ENCODE measurements at places on chromosomes 5 and 9.

DNA sequence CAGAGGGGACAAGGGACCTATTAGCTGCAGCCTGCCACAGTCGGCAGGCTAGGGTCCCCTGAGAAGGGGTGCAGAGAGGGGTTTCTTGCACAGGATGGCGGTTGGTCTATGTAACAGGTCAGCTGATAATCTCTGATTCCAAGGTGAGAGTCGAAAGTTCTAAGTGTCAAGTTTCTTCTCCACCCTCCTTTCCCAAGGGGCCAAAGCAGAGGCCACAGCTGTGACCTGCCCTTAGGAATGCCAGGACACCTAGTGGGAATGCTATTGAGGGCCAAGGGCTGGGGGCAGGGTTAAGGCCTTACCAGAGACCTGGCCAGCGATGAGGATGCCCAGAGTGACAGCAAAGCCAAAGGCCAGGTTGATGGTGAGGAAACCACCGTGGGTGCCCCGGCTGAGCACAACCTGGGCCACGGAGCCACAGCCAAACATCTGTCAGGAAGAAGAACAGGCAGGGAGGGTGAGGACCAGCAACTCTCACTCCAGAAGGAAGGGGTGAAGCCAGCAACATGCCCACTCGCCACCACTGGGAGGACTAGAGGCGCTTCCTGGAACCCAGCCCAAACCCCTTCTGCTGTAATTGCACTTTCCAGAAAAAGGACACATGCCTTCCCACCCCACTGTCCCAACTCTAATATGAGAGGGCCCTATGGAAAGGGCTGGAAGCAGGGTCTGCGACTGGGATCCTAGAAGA, 3.8 kb downstream of the AQP3 start:
- no peak for DNase-seq

- no peak for DNase-seq
Measured at GRCh38 chr5:73278693-73279092, 105.7 kb downstream of the TMEM174 start.

- no peak for DNase-seq
Measured at GRCh38 chr5:117504305-117504704, 929.7 kb upstream of the SEMA6A start.

DNA sequence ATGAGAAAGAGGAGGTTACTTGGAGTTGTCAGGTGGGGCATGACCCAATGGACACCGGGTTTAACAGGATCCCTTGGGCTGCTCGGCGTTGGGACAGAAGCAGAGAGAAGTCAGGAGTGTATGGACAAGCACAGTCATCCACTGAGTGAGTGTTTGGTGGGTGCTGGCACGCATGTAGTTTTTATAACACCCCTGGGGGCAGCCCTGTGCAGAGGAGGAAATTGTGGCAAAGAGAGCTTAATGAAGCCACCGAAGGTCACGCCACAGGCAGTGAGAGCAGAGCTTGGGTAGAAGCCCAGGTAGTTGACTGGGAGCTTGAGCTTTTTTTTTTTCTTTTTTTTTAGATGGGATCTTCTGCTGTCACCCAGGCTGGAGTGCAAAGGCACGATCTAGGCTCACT, 43.2 kb upstream of the IER5L start:
- DNase-seq: no peak

- peak; percentile 42 for DNase-seq
Measured at GRCh38 chr9:107020040-107020530, 157.1 kb downstream of the ZNF462 start.

GRCh38 chr5:64144425-64145215, 21.0 kb upstream of the RNF180 start:
- DNase-seq: no peak

GRCh38 chr5:73642344-73642743, 16.3 kb downstream of the ARHGEF28 start:
- DNase-seq: no peak

GRCh38 chr5:86360801-86361200, 256.9 kb upstream of the COX7C start:
- no peak for DNase-seq

- DNase-seq: no peak
Measured at GRCh38 chr9:36517131-36517530, 55.6 kb upstream of the MELK start.

GRCh38 chr5:170121321-170121720, 15.6 kb downstream of the FOXI1 start:
- DNase-seq: no peak

- no peak for DNase-seq
Measured at GRCh38 chr5:171595801-171596231, 176.4 kb downstream of the FGF18 start.

DNA sequence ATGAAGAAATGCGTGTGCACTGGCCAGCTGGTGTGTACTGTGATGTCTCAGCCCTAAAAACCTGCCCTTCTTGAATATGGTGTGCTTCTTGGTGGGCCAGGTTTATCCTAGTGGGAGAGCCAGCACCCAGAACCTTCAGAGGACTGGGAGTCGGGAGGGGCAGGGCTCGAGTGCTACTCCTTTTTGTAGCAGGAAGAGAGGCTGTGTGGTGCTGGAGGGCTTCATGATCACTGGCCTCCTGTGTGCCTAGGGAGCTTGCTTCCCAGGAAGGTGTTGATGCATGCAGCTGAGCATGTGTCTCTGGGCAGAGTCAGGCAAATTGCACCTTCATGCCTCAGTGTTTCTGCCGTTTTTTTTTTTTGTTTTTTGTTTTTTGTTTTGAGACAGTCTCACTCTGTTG, 20.0 kb downstream of the PHF2 start:
- no peak for DNase-seq

DNA sequence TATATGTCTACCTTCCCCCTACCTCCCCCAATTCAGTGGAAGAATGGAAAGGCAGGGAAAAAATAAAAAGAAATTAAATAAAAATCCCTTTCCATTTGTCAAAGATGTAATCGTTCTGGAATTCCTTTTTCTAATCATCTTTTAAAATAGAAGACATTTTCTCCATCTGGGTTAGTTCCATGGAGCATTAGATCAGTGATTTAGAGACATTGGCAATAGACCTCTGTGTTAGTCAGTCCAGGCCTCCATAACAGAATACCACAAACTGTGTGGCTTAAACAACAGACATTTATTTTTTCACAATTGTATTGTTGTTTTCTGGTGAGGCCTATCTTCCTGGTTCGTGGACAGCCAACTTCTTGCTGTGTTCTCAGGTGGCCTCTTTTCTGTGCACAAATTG, 516.6 kb upstream of the DAB2 start:
- DNase-seq: no peak

DNA sequence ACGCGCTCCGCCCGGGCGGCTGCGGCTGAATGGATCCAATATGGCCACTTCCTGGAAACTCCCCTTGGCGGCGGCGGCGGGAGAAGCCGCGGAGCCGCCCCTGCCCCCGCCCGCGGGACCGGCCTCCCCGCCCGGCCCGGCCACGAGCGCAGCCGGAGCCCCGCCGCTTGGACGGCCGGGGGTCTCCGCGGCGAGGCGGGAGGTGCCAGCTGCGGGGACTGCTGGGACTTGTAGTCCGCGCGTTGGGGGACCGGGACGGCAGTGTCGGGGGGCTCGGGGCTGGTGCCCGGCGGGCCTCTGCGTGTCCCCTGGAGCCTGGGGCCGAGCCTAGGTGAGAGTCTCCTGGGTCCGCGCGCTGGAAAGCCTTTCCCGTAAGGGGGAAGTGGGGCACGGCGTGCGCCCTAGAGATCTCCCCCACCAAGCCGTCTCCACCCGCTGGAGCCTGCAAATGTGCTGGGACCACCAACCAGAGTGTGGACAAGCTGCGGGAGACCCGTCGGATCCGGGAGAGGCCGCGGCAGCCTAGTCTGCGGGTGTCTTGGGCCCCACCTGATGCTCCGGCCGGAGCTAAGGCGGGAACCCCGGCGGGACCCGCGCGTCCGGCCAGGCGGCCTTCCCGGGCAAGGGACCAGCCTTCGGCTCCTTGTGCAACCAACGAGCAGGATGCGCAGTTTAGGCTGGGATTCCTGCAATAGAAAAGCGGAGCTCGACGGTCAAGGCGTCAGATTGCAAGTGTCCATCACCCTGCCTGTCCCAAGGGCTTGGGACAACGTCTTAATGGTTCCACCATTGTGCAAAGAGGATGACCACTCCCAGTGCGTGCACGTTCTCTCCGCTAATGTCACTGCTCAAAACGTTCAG, at the start of gene SEPTIN8:
SEPTIN8 (minus strand) TSS at position 31 of the 861 bp plus-strand sequence. CDS start 102 bp downstream, outside the sequence.
- no peak for DNase-seq

DNA sequence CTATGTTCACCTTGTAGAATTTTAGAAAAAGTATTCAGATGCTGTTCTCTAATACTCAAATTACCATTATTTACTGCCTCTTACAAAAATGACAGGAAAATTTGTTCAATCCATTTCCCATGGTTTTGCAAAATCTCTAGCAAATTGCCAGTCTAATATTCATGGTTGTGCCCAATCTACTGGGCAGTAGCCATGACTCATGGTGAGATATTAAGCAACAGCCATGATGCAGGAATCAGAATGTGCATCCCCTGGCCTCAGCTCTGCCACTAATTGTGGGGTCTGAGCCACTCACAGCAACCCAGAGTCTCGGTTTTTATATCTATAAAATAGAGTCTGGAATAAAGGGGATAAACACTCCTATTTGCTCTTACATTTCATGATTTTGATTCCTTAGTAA, 353.6 kb downstream of the DEPDC1B start:
- no peak for DNase-seq

- no peak for DNase-seq
Measured at GRCh38 chr5:94024101-94024500, 282.7 kb upstream of the POU5F2 start.

Measured in tibial nerve (tissue), 4 donors.